ENCODE measurements at places on chromosomes 3 and 15.

DNA sequence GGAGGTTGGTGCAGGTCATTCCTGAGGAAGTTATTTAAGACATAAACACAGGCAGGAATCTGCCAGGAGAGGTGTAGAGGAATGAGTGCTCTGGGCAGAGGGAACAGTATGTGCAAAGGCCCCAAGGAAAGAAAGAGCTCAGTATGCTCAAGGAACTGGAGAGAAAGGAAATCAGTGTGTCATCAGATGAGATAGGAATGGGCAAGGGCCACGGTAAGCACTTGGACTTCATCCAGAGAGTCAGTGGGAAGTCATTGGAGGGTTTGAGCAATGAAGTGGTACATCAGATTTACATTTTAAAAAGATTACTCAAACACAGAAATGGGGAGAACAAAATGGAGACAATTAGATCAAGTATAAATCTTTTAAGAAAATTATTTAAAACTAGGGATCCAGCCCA lies 272.2 kb downstream of the ADAMTSL3 start:
- DNase-seq = no peak

GRCh38 chr3:113040231-113040630 lies 49.4 kb downstream of the GTPBP8 start:
- no peak for DNase-seq

GRCh38 chr3:49410066-49410845 lies 1.5 kb downstream of the RHOA start:
- DNase-seq = no peak

GRCh38 chr3:39531066-39531465 lies 63.6 kb downstream of the MOBP start:
- DNase-seq = no peak

DNA sequence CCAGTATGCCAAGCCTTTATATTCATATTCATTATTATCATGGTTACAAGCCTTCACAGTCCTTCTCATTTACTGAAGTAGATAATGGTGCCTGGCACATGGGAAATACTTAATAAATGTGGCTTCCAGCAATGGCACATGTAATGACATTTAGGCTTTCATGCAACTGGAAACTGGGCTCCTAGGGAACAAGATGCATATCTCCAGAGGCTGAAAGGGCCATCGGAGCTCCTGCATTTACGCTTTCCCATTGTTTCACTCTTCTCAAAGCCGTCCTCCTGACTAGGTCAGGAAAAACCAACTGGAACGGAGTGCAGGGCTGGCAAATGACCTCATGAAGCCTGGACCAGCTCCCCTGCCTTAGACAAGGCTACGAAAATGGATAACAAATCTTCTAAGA lies 474.9 kb downstream of the MAGI1 start:
- DNase-seq = no peak

DNA sequence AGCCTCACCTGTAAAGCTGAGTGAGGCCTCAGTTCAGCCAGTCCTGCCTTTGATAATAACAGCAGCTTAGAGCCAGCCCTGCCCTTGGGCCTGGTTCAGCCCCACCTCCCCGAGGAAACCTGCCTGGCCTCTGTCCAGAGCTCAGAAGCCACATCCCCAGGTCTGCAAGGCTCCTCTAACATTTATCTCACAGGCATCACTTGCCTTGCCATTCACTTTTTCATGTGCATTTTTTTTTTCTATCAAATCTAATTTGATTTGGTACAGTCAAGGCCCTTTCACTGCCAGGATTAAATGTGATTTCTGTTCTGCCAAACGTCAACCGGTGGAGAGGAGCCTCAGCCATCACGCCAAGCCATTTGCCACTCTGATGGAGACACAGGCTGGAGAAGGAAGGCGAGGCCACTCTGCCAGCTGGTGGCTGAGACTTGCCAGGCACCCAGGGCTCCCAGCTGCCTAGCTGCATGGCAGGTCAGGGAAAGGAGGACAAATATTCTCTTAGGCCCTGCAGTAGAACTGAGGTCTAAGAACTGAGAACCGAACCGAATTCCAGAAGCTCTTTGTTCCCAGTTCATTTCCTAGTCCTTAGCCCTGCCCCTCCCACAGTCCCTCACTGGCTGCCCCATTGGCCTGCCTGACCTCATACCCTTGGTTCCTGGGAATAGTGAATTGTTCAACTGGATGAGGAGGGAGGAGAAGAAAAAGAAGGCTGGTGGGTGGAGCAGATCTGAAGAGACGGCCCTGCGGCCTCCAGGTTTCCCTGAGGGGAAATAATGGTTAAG lies 76.4 kb downstream of the SPSB4 start:
- no peak for DNase-seq

GRCh38 chr3:134351427-134351826 lies 22.8 kb downstream of the AMOTL2 start:
- DNase-seq = no peak

DNA sequence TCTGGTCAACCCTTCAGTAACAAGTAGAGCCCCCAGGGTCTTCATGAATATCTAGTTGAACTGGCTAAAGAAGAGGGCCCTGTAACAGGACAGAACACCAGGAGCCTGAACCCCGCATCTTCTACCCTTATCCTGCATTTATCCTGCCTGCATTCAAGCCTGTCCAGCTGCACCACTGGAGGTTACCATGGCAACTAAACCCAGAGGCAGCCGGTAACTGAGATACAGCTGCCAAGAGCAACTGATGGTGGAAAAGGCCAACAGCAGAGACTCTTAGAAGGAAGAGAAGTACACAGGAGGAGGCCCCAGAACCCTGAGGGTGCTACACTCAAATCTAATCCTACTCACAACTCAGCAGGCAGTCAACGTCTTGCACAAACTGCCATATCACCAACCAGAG lies 3.7 kb upstream of the PRKAR2A start:
- DNase-seq = peak; percentile 46

- DNase-seq = no peak
Observed at GRCh38 chr3:100698736-100699135, 10.6 kb upstream of the TFG start.

GRCh38 chr3:5806192-5806591 lies 618.7 kb downstream of the EDEM1 start:
- DNase-seq = no peak

DNA sequence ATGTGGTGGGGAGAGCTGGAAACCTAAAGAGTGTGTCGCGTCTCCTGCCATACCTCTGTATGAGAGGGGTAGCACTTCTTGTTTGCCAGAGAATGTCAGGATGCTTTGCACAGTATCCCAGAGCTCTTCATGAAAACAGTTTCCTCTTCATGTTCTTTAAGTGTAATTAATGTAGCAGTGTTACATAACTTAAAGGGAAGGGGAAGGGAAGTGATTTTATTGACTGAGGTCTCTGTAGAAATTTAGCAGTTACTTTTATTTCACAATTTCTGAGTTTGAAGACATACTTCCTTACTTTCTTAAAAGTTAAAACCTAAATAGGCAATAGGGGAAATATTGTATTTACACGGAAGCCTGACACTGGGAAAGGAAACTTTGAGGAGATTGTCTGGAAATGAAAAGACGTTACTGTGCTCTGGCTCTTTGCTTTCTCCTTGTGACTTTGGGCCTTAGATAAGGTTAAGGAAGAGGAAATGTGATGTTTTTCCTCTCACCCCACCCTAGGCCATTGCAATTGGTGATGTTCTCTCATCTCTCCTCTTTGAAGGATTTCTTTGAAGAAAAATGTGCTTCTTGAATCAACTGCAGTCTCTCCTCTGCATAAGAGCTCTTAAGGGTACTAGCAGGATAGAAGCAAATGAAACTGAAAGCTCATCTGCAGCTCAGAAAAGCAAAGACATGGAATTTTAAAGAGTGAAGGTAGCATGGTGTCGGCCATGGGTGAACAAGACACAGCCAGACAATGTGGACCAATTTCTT lies 6.0 kb downstream of the NXPE3 start:
- DNase-seq = no peak

DNA sequence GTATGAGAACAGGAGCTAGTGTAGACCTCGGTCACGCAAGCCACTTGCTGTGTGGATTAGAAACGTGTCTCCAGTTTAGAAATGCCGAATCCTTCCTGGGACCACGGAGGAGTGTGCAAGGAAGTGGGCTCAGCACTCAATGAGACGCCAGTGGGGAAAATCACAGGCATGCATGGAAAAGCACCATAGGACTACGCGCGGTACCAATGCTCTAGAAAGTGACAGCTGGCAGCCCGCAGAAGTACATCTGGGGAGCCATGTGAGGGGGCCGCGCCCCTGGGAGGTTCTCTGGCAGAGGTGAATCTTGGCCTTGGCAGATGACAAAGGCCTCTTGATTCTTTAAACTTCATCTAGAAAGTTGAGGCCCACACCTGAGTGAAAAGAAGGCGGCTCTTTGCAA lies 99.3 kb downstream of the LRRK1 start:
- DNase-seq = no peak

DNA sequence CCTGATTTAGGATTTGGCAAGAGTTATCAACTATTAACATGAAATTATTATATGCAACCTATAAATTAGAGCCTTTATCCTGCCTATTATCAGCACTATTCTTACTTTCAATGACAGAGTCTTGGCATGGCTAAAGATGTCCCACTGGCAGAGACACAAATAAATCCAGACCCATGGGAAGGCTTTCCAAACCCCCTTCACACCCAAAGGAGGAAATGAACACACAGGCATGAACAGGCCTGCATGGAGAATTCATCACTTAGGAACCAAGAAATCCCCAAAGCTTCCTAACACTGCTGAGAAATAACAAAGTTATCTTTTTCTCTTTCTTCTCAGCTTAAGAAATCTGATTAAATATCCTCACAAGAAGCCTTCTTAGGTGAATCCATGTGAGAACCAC lies 213.9 kb downstream of the OCA2 start:
- DNase-seq = no peak

DNA sequence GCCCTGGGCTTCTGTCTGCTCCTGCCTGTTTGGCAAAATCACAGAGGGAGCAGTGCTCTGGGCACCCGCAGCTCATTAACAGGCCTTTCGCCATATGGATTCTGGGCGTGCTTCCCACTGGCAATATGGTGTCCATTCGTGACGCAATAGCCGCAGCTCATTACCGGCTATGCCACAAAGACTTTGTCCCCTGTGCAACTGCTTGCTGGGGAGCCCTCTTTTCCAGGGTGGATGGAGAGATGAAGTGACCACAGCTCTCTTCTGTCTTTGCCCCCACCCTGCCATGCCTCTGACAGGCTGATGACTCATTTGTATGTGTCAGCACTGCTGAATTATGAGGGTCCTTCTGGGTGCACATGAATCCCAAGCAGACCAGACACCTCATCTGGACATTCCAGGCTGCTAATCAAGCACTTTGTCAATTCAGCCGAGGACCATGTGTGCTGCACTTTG lies 214.3 kb upstream of the FEZF2 start:
- DNase-seq = no peak

DNA sequence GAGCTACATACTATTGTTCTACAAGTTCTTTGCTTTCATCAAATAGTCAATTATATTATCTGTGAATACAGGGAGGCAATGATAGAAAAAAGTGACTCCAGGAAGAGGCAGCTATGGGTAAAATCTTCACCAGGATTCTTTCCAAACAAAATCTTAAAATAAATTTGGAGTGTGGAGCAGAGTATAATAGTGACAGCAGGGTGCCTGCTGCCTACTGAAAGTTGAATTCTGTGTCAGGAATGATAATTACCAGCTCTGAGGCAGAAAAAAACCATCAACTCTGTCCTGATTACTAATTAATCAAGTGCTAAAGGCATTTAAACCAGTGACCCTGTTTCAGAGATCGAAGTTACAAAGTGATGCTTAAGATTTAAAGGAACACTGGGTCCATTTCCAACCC lies 148.0 kb downstream of the DIPK2A start:
- DNase-seq = no peak

- no peak for DNase-seq
Observed at GRCh38 chr3:44240061-44240460, 1.6 kb upstream of the TOPAZ1 start.

DNA sequence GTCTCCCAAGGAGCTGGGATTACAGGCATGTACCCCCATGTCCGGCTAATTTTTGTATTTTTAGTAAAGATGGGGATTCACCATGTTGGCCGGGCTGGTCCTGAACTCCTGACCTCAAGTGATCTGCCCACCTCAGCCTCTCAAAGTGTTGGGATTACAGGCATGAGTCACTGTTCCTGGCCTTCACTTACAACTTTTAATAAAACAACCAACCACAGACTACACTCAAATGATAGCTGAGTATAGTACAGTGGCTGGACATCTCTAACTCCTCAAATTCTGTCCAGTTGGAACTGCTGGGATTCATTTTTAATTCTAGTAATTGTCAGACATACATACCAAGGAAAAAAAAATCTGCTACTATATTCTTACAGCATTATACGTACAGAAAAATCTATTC lies 71.0 kb downstream of the PBRM1 start:
- DNase-seq = no peak

GRCh38 chr3:145704020-145704419 lies 457.0 kb downstream of the PLOD2 start:
- no peak for DNase-seq

DNA sequence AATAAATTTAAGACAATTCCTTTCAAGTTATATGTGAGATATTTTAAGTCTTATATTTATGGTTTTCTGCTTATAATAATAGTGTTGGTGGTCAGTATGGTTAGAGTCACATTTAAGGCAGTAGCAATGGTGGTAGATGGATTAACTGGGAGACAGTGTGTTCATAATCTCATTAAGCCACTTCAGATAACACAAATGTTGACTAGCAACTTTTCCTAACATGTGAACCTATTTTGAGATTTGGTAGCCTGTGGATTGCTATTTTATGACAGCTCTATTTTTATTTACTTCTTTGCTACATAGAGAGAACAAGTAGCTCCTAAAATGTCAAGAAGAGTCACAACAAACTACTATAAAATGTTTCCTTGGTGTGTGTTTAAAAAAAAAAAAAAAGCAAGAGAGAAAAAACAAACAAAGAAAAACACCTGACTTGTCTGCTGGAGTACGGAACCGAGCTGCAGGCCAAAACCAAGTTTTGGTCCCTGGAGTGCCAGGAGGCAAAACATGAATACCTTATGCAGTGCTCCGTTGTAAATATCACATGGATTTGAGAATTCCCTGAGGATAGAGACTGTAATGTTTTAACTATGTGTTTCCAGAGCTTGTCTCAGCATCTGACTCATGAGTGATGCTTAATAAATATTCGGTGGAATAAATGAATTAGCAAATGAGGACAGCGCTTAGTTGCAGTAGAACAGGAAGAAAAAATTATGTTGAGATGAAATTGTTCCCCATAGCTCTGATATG lies 457.1 kb upstream of the ROBO2 start:
- DNase-seq = no peak

DNA sequence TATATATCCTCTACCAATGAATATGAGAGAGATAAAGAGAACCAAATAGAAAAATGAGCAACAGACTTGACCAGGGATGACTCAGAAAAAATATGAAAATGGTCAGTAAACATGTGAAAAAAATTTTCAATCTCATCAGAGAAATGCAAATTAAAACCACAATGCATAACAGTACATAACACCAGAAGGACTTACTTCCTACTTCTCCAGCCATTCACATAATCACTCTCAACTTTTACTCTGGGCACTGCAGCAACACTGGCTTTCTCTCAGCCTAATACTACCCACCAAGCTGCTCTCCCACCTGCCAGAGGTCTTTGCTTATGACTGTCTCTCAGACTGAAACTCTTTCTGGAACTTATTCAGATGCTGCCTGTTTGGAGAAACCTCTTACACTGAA lies 49.4 kb downstream of the DPH6 start:
- no peak for DNase-seq
